ENCODE measurements at places on chromosomes 11 and 22.

DNA sequence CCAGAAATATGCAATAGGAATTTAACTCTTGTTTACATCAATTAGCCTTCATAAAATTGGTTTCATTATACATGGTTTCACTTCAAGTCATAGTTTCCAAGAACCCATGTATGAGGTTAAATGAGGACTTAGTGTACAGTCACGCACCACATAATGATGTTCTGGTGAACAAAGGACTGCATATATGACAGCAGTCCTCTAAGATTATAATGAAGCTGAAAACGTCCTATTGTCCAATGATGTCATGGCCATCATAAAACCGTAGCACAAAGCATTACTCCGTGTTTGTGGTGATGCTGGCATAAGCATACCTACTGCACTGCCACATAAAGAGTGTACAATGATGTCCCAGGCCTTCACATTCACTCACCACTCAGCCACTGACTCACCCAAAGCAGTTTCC, 31.1 kb downstream of the SMCO4 start:
- no peak for DNase-seq

DNA sequence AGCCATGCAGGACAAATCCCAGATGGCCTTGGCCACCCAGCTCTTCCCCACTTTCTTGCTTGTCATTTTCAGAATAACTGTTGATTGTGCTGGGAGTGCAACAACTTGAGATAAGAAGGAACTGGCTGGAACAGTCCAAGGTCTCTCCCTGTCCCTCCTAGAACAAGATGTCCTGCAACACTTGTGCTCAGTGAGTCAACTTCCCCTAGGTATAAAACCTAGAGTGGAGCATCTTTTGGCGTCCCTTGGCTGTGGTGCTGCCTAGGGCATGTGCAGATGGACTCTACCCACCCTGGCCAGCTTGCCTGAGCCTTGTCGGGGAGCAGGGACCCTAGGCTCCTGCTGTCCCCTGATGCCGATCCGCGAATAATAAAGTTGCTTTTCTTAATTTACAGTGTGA, 86.0 kb upstream of the SLC22A12 start:
- DNase-seq = no peak

GRCh38 chr11:63563201-63564055, at the start of gene PLAAT2:
PLAAT2 (minus strand) TSS chr11:63563379; CDS start chr11:63563324, 55 bp downstream.
- no peak for DNase-seq

- no peak for DNase-seq
These were observed 186.2 kb downstream of the CWF19L2 start for GRCh38 chr11:107271425-107271824.

- DNase-seq = no peak
These were observed 4.2 kb downstream of the ARHGAP1 start for GRCh38 chr11:46696212-46696558.

GRCh38 chr22:31233001-31233400, 20.9 kb downstream of the LIMK2 start:
- DNase-seq = no peak

GRCh38 chr11:128776424-128777284, 82.8 kb downstream of the FLI1 start:
- peak; percentile 11 for DNase-seq

- DNase-seq = no peak
These were observed 118.9 kb downstream of the CACNA1I start for GRCh38 chr22:39689421-39689820.

GRCh38 chr11:96357794-96358193, 14.8 kb upstream of the MAML2 start:
- no peak for DNase-seq

DNA sequence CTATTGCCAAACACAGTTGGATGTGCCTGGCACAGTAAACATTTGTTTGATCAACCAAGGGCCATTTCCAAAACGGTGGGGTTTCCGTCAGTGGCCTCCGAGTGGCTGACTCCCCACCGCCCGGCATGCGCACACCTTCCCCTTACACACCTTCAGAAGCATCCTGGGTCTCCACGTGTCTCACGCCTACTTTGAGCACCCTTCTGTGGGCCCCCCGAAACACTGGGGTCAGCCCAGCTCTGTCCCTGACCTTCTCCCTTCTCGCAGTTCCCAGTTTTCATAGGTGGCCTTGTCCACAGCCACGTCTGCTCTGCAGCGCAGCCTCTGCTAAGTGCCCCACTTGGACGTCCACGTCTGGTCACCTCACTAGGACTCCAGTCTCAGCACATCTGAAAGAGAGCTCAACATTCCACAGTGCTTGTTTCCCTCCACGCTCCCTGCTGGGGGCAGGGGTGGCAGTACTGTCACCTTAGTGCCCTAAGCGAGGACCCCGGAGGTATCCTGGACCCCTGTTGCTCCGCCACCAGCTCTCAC, 13.2 kb upstream of the SHANK2 start:
- no peak for DNase-seq

DNA sequence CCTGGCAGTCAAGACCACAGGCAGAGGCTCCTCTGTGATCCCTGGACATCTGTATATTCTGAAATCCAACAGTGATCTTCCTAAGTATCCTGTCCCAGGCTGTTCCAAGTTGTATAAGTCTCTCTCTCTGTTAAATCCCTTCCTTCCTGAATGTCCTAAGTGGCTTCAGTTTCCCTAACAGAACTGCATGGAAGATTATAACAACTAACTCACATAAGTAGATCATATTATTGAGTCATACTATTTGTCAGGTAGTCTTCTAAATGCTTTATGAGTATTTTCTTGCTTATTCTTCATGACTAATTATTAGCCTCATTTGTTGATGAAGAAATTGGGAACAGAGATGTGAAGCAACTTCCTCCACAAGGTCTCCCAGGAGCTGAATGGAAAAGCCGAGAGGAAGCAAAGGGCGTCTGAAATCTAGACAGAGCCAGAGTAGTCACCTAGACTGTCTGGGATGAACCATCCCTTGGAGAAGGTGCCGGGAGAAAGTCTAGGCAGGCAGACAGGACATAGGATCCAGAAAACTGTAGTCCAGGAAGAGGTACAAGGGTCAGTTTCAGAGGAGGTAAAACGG, 93.2 kb upstream of the FAT3 start:
- DNase-seq = no peak

DNA sequence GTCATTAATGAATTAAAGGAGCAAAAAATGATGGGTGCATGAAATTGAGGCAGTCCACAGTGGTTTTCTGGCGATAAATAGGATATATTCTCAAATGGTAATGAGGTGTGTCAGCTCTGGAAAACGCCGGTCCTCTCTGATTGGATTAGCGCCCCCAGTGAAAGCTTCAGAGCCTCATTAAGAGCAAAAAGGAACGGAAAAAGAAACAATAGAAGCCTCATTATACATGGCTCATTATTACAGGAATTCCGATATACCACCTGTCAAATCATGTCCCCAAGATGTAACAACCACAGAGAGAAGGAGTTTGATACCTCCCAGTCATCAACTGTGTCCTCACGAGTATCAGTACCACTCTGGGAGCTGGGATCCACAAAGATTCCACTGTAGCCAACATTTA, 175.7 kb upstream of the PITPNB start:
- DNase-seq = no peak

DNA sequence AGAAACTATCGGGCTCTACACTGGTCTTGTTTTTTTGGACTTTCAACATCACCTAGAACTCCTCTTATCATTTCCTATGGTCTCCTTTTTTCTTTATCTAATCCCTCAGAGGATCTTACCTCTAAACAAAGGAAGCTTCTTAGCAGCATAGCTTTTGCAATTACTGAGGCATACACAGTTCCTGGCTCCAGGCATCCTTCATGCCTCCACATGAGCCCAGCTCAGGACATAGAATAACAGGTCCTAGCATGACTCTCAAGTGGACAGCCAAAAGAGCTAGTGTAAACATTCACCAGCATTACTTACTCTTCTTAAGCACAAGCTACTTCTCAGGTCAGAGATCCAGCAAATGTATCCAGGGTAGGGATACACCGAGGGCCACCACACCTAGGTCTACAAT, 17.1 kb downstream of the CFAP300 start:
- DNase-seq = no peak

- no peak for DNase-seq
These were observed 3.0 kb downstream of the MUS81 start for GRCh38 chr11:65862941-65863888.

Data from activated CD4-positive, alpha-beta T cell treated with anti-CD3 and anti-CD28 coated beads, Interleukin-2, amount 50 U/mL, for 4 hours (primary cell).